Thyroid gland (tissue), 4 donors: ENCODE measurements at places on chromosomes 13 and 19. TPM values are rescaled to one million over a fixed set of nuclear protein-coding genes. Genes with fewer than 3 reads are reported as not detected.

Gene EPS8L1
- total RNA-seq = 83.1 TPM

Gene PSG7
- total RNA-seq = not detected

Gene LRP3
- total RNA-seq = 34.3 TPM

DNA sequence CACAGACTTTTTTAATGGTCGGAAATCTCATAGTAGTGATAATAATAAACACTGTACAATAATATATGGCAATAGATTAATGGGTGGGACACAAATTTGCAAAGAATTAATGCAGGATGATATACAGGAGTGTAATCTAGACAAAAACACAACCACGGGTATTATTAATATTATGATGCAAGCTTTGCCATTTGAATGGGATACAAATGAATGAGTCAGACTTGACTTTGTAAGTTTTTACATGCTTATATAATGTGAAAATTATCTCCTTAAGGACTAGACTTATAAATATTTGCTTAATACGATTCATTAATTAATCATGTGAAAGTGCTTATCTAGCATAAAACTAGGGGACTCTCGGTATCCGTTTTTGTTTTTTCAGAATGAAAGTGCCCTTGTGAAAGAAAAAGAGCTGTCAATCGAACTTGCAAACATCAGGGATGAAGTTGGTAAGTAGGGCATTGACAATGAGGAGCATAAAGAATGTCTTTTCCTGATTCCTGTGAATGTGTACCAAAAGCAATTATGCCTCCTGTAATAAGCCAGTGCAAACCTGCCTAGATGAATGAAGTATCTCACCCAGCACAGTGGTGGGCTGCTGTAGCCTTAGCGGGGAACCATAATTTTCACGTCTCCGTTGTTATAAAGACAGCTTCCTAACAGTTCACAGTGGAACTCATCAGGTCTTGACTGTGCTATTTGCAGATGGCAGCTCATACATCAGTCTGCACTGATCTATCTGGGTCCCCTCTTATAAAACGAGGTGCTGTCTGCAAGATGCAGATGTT is 155.7 kb downstream of the SLC7A1 start:
- no peak for DNase-seq

GRCh38 chr19:11534538-11534937 is 4.1 kb upstream of the CNN1 start:
- DNase-seq = no peak

DNA sequence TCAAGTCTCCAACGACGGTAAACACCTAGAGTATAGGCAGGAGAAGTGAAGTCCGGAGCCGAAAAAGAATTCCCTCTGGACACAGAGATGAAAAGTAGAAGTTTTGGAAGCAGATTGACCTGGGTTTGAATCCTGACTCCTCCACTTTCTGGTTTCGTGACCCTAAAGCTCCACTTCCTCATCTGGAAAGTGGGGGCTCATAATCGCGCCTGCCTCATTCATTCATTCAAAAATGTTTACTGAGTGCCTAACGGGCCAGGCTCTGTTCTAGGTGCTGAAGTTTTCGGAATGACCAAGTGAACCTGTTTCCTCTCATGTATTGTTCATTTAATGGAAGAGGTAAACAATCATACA is 7.1 kb upstream of the EML2 start:
- DNase-seq = no peak

DNA sequence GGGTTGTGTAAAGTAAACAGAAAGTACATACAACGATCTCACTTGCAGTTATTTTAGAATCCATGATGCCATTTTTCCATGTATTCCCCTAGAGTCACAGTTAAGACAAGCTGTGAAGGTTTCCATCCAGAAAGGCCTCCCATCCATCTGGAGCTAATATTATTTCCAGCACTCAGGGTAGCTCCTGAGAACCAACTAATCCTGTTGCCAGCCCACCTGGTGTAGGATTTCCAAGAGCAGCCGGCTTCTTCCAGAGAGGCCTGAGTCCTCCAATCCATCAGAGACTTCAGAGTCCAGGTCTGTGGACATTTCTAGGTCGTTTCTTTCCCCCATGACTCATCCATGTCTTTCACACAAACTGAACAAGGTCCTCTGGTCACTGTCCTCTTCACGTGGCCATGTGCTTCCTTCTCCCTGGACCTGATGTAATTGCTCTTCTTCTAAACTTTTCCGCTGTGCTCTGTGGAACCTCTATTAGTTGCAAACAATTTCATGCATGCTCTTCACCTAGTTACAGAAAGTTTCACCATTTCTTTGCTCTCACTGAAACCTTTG is 270.3 kb upstream of the TMTC4 start:
- no peak for DNase-seq
